ENCODE measurements at places on chromosomes 3 and 15. TPM values are rescaled to one million over a fixed set of nuclear protein-coding genes. Genes with fewer than 3 reads are reported as not detected.
A peak's percentile ranks its signal among the peaks of the same experiment; 100 is the strongest.

TLR9 gene
- total RNA-seq = not detected

ROBO1 gene
- total RNA-seq = 25.0 TPM

COL6A6 gene
- total RNA-seq = 0.57 TPM

DNA sequence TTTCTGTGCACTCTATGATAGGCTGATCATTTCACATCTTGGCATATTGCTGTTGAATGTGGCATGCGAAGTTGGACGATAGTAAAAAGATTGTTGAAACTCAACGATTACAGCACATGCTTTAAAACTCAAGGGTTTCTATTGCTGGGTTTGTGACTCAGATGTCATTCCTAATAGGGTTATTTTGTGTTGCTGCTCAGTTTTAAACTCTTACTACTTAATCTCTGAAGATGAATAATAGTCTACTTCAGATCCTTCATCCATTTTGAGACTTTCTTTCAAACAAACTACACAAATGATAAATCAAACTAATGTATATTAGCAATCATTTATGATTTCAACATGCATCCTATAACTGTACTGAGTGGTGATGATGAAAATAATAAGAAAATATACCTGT lies 71.3 kb upstream of the MBNL1 start:
- H3K36me3 ChIP-seq = no peaks in the 10 kb centered on the region
- no peak for DNase-seq
- peak overlapping the region; percentile 76 for H3K27ac ChIP-seq
- peaks cover 48% of the 10 kb centered on the region for H3K4me1 ChIP-seq

- no peak for DNase-seq
- no peaks in the 10 kb centered on the region for H3K27me3 ChIP-seq
Measured at GRCh38 chr15:69536726-69537512, 84.3 kb downstream of the RPLP1 start.

GRCh38 chr3:195911041-195911945 lies 2.9 kb upstream of the TNK2 start:
- H3K27me3 ChIP-seq = no peaks in the 10 kb centered on the region
- peaks cover 93% of the 10 kb centered on the region for H3K4me1 ChIP-seq
- DNase-seq = no peak
- H3K36me3 ChIP-seq = no peaks in the 10 kb centered on the region

DNA sequence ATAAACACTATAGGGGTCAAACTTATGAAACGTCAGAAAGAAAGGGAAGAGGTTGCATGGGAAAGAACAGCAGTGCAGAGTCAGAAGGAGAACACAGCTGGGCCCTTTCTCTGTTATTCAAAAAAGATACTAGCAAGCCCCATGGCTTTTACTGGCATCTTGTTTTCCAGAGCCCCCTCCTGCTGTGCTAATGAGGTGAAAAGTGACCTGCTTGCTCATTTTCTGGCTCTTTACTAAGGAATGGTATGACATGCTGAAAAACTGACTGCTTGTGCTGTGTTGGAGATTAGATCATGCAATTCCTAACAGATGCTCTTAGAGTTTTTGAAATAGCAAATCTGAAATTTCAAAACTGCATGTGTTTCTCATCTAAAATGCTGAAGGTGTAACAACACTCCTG lies 541.6 kb upstream of the ALCAM start:
- DNase-seq = no peak
- no peak overlapping the region for H3K4me3 ChIP-seq
- H3K36me3 ChIP-seq = no peaks in the 10 kb centered on the region
- no peaks in the 10 kb centered on the region for H3K4me1 ChIP-seq

GRCh38 chr3:69239063-69239462 lies 116.7 kb upstream of the LMOD3 start:
- no peak for DNase-seq
- H3K4me3 ChIP-seq = no peak overlapping the region
- no peaks in the 10 kb centered on the region for H3K27me3 ChIP-seq
- no peak overlapping the region for H3K27ac ChIP-seq
- H3K36me3 ChIP-seq = no peaks in the 10 kb centered on the region

- no peak overlapping the region for H3K27ac ChIP-seq
- H3K4me1 ChIP-seq = peaks cover 26% of the 10 kb centered on the region
- no peaks in the 10 kb centered on the region for H3K36me3 ChIP-seq
- no peaks in the 10 kb centered on the region for H3K27me3 ChIP-seq
Measured at GRCh38 chr3:188584162-188584529, 430.2 kb downstream of the LPP start.

GRCh38 chr3:125043599-125044151 lies 12.1 kb downstream of the HEG1 start:
- no peak overlapping the region for H3K4me3 ChIP-seq
- peaks cover 66% of the 10 kb centered on the region for H3K4me1 ChIP-seq
- no peak for DNase-seq
- H3K27ac ChIP-seq = peak overlapping the region; percentile 91
- H3K27me3 ChIP-seq = no peaks in the 10 kb centered on the region

- no peak overlapping the region for H3K4me3 ChIP-seq
- H3K27me3 ChIP-seq = no peaks in the 10 kb centered on the region
Measured at GRCh38 chr3:142628801-142629200, 32.6 kb downstream of the PLS1 start.
